ENCODE measurements at places on chromosomes 6 and 20. TPM values are rescaled to one million over a fixed set of nuclear protein-coding genes. Genes with fewer than 3 reads are reported as not detected.

WFDC10B gene
- not detected for polyA plus RNA-seq

ZNF334 gene
- 1.1 TPM for polyA plus RNA-seq

LPIN3 gene
- polyA plus RNA-seq, result 18.2 TPM

SNAI1 gene
- 8.4 TPM for polyA plus RNA-seq

COL9A3 gene
- polyA plus RNA-seq, result 13.0 TPM

TRIM40 gene
- polyA plus RNA-seq, result not detected

EXOC2 gene
- polyA plus RNA-seq, result 7.9 TPM
